Non-pigmented ciliary epithelial cell (primary cell): ENCODE measurements at places on chromosomes 4 and X.

- no peak for DNase-seq
Measured at GRCh38 chr4:140187316-140187695, 33.3 kb upstream of the MAML3 start.

GRCh38 chrX:38746102-38746501 is 55.2 kb upstream of the MID1IP1 start:
- no peak for DNase-seq

DNA sequence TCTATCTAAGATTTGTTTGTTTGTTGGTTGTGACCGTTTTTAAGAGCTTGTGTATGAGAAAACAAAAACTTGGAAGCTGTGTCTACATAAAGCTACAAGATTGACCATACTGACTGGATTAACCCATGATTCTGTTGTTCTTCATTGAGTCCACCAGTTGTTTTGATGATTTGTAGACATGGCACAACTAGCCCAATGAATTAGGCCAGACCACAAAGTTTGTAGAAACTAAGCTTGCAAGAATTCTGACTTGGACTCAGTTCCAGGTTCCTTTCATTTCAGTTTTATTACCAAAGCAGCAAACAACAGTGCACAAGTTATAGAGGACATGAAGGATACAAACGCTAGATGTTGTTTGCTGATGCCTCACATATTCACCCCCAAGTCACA is 119.3 kb downstream of the RASGEF1B start:
- no peak for DNase-seq

DNA sequence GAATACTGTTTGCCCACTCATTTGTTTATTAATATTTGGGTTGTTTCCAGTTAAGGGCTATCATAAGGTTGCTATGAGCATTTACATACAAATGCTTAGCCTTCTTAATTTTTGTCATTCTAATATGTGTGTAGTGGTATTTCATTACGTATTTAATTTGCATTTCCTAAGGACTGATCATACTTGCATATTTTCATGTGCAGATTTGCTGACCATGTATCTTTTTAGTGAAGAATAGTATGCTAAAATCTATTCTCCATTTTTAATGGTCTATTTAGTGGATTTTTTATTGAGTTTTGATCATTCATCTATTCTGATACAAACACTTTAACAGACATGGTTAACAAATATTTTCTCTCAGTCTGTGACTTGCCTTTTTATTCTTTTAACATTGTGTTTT is 949.5 kb downstream of the RAB28 start:
- no peak for DNase-seq

- no peak for DNase-seq
Measured at GRCh38 chr4:152509595-152510225, 26.2 kb downstream of the FBXW7 start.

DNA sequence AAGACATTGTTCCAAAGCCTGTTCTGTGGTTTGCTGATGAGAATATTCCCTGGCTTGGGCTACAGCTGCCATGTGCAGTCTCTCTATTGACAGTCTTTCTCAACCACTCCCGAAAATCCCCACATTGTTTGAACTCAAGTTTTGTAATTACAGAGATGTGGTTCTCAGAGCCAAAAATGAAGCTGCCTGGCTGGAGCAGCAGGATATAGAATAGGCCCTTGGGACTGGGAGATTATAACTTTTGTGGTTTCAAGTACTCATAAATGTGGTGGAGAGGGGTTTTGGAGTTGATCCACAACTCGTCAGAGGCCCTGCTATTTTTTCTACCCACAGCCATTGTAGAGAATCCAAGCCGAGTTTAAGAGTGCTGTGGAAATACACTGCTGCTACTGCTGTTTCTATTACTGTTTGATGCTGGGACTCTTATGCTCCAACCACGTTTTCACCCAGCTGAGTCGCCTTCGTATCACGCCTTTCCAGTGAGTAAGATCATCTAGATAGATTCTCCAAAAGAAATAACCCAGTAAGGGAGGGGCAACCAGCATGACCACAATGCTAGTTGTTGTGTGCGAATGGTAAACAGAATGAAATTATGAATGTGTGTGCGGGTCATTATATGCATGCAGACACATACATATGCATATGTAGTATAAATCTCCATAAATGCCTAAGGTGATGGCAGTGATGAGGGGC is 57.1 kb upstream of the ATXN3L start:
- DNase-seq: peak; percentile 70

DNA sequence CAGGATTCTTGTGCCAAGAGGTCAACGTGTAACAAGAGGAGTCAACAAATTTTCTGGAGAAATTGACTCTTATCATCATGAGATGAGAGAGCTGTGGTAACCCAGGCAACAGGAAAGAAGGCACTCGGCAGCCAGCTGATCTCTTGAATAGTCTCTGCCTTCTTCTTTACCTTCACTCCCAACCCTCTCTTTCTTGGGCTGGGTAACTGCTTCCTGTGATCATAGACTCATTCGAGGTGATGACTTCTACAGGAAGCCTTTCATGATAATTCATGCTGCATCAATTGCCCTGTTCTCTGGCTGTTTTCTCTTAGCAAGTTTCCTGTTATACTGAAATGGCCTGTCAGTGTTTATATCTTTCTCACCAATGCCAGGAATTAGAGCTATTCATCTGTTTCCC is 70.8 kb upstream of the FSTL5 start:
- DNase-seq: no peak

DNA sequence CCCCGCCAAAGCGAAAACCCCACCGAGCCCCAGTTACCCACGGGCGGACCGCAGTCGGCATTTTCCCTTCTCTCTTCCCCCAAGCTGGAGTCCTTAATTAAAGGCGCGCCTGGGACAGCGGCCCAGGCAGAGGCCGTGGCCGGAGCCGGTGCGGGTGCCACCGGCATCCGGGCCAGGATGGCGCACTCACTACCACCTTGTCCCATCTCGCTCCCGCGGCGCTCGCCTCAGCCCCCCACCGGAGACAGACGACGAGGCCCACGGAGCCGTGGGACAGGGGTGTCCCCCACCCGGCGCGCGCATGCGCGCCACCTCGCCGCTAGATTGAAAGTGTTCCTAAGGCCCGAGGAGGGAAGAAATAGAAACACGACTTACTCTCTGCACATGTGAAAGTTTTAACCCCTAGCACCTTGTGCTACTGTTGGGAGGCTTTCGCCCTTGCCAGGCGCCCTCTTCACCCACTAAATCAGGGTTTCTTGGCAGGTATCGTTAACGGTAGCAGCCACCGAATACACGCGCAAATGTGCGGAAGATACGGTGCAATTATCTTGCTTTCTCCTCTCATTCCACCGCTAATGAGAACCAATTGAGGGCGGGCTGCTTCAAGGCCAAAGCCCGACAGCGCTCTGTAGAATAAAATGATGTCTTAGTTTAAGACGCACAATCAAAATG is 64.3 kb upstream of the CCDC160 start:
- no peak for DNase-seq

DNA sequence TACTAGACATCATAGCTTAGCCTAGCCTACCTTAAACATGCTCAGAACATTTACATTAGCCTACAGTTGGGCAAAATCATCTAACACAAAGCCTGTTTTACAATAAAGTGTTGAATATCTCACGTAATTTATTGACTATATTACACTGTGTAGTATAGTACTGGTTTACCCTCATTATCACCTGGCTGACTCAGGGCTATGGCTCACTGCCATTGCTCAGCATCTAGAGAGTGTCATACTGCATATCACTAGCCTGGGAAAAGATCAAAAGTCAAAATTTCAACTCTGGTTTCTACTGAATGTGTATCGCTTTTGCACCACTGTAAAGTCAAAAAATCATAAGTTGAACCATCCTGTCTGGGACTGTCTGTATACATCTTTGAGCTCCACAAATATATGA is 78.6 kb downstream of the CEP44 start:
- no peak for DNase-seq

GRCh38 chrX:135543924-135544323 is 23.5 kb downstream of the INTS6L start:
- DNase-seq: no peak

DNA sequence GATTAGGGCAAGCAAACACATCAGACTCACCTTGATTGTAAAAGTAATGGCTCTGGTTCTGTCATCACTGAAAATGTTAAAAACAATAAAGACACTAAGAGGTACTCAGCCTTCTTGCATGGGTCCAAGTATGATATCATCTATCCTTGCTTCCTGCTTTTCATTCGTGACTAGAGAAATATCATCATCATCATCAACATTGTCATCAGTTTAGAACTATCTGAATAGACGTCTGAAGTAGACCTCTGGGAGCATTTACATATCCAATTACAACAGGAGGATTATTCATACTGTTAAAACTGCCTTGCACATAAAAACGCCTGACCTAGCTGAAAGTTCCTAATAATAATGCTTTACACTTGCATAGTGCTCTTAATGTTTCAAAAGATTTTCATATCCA is 9.8 kb upstream of the FRAS1 start:
- DNase-seq: no peak

DNA sequence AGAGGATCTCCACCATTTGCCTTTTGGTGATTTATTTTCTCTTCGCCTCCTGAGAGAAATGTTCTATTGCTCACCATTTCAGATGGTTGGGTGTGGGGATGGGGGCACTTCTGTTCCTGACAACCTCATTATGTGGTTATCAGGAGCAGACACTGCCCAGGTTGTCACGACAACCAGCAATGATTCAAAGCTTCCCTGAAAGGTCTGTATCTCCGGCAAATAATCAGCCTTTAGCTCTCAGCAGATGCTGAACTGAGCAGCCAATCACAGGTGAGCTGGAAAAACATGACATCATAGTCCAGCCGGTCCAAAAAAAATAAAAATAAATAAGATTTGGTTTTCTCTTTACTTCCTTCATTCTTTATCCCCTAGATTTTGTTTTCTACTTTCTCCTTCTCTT is 5.5 kb upstream of the PAK3 start:
- no peak for DNase-seq

- DNase-seq: no peak
Measured at GRCh38 chr4:121150003-121150402, 14.1 kb downstream of the TNIP3 start.

GRCh38 chrX:103467156-103467555 is 52.1 kb downstream of the RAB40A start:
- DNase-seq: no peak

DNA sequence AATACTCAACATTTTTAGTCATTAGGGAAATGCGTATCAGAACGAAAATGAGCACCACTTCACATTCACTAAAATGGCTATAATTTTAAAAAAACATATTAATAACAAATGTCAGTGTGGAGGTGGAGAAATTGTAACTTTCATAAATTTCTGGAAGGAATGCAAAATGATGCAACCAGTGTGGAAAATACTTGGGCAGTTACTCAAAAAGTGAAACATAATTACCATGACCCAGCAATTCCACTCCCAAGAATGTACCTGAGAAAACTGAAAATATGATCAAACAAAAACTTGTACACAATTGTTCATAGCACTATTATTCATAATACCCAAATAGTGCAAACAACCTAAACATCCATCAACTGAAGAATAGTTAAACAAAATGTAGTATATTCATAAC is 76.1 kb upstream of the FAM241A start:
- DNase-seq: no peak

DNA sequence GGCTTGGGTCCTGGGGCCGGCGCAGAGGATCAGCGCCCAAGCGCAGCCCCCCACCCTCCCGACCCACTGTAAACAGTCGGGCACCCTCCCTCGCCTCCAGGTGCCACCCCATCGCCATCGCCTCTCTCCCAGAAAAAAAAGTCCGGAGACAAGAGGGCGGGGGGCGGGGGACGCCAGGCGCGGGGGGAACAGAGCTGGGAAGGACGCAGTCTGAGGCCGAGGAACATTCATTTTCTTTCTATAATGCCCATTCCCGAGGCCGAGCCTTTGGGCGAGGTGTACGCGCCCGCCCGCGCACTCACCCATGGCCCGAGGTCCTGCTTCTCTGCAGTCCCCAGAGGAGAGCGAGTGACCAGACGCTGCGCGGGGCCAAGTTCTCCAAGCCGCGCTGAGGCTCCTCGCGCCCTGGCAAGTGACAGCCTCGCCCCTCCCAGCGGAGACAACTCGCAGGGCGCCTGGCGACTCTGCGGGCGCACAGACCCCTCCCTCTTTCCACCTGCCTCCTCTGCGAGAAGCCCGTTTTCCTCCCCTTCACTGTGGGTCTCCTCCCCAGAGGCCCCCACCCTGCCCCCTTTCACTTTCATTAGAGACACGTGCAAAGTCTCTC is 63.5 kb upstream of the WDR17 start:
- no peak for DNase-seq

- DNase-seq: no peak
Measured at GRCh38 chrX:17744896-17745523, 7.7 kb downstream of the SCML1 start.

GRCh38 chr4:54961357-54961975 is 163.9 kb downstream of the KDR start:
- no peak for DNase-seq

- DNase-seq: no peak
Measured at GRCh38 chr4:45120163-45120562, 393.8 kb upstream of the GNPDA2 start.

DNA sequence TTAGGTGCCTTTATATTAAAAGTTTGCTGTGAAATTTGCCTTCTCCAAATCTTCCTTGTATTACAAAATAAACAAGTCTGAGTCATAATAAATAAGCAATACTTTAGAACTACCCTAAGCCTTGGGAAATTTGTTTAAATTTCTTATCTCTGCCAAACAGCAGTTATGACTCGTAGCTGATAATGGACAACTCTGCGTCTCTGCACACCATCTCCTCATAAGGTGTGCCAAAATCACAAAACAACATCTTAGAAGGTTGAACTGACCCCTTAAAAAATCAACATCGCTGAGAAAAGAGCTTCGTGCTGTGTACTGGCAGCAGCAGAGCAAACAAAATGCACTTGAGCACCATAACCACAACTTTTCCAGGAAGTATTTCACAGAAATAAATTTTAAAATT is 22.0 kb downstream of the OR13H1 start:
- no peak for DNase-seq

GRCh38 chrX:32871636-32872035 is 339.7 kb downstream of the DMD start:
- no peak for DNase-seq

DNA sequence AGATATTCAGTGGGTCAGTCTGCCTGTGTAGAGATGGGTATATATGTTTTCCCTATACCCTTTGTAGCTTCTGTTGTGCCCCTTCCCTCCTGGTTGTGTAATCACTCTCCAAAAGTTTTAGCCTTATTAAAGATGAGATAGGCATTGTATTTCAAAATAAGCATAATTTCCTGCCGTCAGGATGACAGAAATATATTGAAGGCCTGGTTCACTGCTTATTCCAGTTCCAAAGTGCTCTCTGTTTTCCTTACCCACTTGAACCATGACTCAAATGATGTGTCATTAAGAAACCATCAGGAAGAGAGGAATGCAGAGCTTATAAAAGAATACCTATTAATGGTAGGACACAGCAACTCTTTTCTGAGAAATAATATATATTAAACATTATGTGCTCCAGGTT is 178.5 kb downstream of the GABRB1 start:
- DNase-seq: peak; percentile 51

DNA sequence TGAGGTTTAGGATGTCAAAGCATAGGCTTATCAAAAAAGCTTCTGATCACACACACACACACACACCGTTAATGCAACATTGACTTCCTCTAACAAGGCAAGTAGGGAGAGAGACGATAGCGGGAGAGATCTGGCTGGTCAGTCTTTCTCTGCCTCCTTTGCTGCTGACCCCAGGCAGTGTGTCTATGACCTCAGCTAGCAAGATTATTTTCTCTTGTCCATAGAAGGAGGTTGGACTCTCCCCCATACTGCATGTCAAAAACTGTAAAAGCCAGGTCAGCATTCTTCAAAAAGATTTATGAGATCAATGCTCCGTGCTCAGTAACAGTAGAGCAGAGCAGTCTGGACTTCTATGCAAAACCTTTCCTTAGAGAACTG is 63.5 kb upstream of the PGM2 start:
- no peak for DNase-seq

GRCh38 chr4:169295822-169296221 is 25.1 kb upstream of the SH3RF1 start:
- no peak for DNase-seq
